ENCODE measurements at places on chromosomes 12 and 14.

- peak; percentile 88 for DNase-seq
These were observed 1.4 kb downstream of the MAP3K9 start for GRCh38 chr14:70807898-70808415.

DNA sequence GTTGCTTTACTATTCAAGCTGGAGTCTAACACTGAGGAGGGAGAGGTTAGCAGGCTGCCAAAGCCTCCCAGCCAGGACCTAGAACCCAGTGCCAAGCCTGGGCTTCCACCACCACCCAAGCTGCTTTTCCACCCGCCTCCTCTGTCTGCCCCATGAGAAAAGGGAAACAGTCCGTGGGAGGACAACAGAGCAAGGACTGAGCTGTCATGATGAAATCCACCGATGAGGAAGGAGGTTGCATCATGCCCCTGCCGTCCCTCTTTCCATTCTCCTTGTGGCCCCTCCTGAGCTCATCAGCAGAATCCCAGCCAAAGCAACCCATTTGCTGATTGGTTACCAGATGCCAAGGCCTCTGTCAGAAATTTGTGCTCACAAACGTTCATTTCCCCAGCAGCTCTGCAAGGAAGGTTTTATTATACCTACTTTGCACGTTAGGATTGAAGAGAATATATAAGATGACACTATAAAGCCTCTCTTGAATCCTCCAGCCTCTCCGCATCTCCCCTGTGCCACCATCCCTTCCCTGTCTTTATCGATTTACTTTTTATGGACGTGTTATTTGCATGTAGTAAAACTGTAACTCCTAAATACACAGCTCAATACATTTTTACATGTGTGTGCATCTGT, 6.3 kb upstream of the SERPINA1 start:
- no peak for DNase-seq

DNA sequence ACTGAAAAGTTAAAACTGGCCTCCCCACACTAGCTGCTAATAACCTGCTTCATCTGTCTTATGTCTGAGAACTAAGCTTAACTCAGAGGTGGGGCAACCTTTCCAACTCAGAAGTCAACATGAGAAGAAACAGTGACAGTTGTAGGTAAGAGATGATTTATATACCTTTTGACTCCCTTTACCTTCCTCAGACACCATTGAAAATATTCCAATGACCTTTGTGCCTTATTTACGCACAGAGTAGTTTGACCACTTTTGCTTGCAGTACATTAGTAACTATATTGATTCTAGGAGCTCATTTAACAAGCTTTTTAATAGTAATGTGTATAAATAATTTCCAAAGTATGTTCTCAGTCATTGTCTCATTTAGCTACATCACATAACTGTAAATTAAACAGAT, 77.6 kb downstream of the ALX1 start:
- no peak for DNase-seq

- no peak for DNase-seq
These were observed 27.9 kb downstream of the BAZ2A start for GRCh38 chr12:56602239-56602638.

- no peak for DNase-seq
These were observed 42.1 kb upstream of the RNASE3 start for GRCh38 chr14:20848955-20849570.

GRCh38 chr14:44785096-44785495, 176.7 kb downstream of the KLHL28 start:
- no peak for DNase-seq

DNA sequence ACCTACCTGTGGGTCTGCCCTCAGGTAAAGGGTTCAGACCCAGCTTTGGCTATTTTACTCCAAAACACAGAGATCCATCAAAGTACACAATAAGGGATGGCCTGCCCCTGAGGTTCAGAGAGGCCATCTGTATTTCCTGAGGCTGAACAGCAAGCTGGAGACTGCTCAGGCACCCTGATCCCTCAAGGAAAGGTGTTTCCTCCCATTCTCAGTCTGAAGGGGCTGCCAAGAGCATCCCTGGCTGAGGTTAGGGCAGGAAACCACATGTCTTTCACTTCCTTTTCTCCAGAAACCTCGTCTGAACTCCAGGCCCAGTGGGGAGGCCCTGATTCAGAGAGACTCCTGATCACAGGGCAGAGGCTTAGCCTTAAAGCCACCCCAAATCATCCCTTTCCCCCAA, 1.5 kb downstream of the RILPL1 start:
- peak; percentile 69 for DNase-seq

DNA sequence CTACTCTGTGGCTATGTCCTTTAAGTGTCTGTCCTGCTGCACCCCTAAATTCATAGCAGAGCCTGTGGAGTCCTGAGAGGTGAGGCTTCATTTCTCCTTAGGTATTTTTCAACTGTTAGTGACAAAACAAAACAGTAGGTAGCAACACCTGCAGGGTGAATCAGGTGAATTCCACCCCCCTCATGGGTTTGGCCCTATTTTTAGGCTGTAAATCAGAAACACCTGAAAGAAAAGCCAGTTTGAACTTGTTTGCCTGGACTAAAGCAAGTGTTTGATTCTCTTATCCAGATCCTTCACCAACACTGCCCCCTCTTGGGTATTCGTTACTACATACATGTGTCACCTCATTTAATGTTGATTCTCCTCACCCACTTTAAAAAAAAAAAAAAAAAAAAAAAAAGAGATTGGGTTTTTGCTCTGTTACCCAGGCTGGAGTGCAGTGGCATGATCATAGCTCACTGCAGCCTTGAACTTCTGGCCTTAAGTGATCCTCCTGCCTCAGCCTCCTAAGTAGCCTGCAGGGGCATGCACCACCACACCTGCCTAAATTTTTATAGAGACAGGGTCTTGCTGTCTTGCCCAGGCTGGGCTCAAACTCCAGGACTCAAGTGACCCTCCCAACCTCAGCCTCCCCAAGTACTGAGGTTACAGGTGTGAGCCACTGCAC, 10.3 kb downstream of the TBPL2 start:
- peak; percentile 86 for DNase-seq

DNA sequence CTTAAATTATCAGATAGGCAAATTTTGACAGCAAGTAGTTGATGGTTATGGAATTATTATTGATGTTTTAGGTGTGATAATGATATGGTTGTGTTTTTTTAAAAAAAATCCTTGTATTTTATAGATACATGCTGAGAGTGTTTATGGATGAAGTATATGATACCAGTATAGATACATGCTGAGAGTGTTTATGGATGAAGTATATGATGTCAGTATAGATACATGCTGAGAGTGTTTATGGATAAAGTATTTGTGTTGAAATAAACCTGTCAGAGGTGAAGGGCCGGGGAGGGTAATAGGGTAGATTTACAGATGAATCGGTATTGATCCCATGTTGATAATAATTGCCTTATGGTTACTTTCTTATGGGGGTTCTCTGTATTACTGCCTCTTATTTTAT, 6.0 kb upstream of the RFX4 start:
- DNase-seq, result no peak

- DNase-seq, result no peak
These were observed 9.8 kb downstream of the DLK1 start for GRCh38 chr14:100736269-100737180.

GRCh38 chr12:43060742-43061141, 471.2 kb upstream of the PRICKLE1 start:
- no peak for DNase-seq

DNA sequence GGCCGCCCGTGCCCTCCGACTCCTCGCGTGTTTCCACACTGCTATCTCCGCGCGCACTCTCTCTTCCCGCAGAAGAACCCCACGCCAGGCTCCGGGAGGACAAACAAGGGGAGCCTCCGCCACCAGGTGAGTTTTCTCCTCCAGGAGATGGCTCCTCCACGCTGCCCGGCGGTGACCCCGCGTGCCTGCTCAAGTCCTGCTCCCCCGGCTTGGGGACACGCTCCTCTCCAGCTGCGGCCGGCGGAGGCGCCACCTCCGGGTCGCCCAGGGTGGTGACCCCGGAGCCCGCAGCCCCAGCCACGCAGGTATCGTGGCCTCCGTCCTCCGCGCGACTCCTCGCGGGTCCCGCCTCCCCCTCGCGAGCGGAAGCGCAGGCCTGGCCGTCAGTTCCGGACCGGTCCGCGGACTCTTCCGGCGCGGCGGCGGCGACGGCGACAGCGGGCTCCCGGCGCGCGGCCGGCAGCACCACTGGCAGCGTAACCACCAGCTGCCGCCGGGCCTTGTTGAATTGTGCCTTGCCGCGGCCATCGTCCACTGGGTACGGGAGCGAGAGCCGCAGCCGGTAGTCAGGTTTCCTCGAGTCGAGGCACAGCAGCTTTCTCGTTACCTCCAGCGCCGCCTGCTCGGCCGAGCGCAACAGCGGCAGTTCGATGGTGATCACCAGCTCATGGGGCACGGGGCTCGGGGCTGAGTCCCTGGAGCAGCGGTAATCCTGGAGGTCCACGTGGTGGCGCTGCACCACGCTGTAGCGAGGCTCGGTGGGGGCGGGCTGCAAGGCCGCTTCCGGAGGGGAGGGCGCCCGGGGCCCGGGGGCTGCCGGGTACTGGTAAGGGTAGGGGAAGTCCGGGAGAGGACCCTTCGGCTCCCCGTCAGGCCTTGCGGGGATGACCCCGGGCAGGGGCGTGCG, 1.2 kb downstream of the DNAAF2 start:
- peak; percentile 98 for DNase-seq

GRCh38 chr14:65453807-65454480, 41.4 kb downstream of the FUT8 start:
- no peak for DNase-seq

- DNase-seq, result no peak
These were observed 15.2 kb upstream of the PTPRB start for GRCh38 chr12:70652451-70652850.

DNA sequence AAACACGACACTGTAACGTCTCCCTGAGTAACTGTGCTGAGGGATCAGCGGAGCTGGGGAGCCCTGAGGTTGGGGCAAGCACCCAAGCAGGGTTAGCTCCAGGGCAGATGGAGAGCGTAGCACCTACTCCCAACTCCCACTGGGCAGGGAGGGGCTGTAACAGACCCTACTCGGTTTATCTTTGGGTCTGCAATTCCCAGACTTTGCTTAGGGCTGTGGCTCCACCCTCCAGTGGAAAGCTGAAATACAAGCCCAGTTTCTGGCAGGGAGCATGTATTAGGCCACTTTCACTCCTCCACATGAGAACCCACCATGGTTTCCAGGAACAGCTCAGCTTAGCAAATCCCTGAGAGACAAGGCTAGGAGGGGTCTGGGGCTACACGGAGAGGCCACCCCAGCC, 17.3 kb upstream of the TC2N start:
- no peak for DNase-seq

- DNase-seq, result no peak
These were observed 527.0 kb upstream of the ATP2B1 start for GRCh38 chr12:90235642-90236041.

DNA sequence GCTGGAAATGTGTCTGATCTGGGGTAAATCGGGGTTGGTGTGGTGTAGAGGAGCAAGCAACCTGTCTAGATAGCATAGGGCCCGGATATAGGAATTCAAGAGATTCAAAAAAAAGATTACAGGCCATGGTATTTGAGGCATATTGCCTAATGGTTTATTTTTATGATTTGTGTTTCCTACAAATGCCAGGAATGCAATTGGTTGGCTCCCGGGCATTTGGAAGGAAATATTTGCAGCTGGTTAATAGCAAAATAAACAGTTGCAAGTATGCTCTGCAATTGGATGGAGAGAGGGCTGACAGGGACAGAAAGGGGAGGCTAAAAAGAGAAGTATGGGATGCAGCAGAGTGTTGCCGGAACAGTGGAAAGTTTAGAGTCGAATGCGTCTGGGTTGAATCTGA, 315.6 kb upstream of the ATP2B1 start:
- no peak for DNase-seq

GRCh38 chr14:44763356-44763755, 198.4 kb downstream of the KLHL28 start:
- no peak for DNase-seq

- DNase-seq, result no peak
These were observed 27.2 kb downstream of the NGB start for GRCh38 chr14:77243853-77244252.

DNA sequence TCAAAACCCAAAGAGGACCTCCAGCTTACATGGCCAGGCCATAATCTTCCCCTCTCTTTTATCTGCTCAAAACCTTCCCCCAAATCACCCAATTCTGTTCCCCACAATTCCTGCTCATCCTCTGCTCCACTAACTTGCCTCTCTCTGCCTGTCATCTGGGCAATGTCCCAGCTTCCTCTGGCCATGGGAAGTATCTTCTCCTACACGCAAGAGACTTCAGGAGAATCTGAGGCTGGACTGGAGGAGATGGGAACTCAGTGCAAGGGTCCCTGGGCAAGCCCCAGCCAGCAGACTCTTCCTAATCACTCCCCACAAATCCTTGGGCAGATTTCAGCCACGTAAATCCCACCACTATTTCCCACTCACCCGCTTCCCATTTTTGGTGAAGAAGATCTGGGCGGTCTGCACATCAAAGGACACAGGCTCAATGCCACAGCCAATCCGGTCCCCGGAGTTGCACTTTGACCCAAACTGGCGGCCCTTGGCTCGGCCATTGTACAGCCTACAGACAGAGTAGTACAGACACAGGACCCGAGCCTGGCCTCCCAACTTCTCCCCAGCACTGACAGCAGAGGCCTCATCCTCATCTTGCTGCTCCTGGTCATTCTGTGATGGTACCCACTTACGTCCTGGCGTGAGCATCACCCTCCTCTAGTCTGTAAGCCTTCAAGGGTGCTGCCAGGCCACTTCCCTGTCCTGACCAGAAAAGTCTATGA, 4.7 kb downstream of the SPRYD3 start:
- DNase-seq, result no peak

- no peak for DNase-seq
These were observed 78.9 kb downstream of the STAB2 start for GRCh38 chr12:103665971-103666370.

DNA sequence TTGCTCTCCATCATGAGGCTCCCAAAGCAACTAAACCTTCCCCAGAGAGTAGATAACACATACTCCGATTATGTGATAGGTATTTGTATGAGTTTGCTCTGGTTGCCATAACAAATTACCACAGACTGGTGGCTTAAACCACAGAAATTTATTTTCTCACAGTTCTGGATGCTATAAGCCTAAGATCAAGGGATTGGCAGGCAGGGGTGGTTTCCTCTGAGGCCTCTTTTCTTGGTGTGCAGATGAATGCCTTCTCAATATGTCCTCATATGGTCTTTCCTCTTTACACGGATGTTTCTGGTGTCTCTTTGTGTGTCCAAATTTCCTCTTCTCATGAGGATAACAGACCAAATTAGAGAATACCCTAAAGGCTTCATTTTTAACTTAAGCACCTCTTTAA, 285.8 kb upstream of the GRIP1 start:
- peak; percentile 74 for DNase-seq

- DNase-seq, result no peak
These were observed 5.0 kb downstream of the CMKLR1 start for GRCh38 chr12:108333898-108334699.

GRCh38 chr12:31005256-31005943, 68.3 kb upstream of the DDX11 start:
- no peak for DNase-seq

Data from activated CD4-positive, alpha-beta T cell treated with anti-CD3 and anti-CD28 coated beads, Interleukin-2, amount 10 ng/mL, durations not matched to agents 24 days and 14 days (primary cell).